H54 (cell line): ENCODE measurements at places on chromosomes 7 and 10.

- DNase-seq: no peak
Measured at GRCh38 chr10:108465871-108466641, 1301.5 kb upstream of the SORCS1 start.

- no peak for DNase-seq
Measured at GRCh38 chr10:13698217-13698616, 111.5 kb downstream of the PRPF18 start.

DNA sequence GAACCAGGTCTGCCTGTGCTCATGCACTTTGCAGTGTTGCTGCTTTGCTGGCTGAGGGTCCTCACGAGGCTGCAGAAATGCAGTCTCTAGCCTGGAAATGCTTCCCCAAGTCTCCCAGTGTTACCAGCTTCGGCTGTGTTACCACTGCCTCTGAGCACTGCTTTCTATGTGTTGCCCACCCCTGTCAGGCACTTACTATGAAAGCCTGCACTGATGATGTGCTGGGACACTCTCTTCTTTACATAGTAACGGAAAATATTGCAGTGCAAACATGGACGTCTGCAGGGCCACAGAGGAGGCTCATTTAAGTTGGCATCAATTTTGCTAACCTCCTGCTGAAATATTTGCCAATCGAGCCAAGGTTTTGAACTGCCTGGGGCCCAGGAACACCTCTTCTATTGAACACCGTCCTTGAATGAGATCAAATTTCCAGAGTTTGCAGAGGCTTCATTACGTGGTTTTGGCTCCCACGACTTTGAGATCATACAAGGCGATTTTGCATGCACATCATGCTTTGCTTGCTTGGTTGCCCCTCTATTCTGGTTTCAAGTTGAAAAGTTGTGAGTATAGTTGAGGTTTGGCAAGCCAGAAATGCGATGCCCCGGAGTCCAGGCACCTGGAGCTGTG is 404.7 kb upstream of the PODXL start:
- DNase-seq: no peak

GRCh38 chr10:12800302-12800701 is 201.2 kb downstream of the CCDC3 start:
- no peak for DNase-seq

DNA sequence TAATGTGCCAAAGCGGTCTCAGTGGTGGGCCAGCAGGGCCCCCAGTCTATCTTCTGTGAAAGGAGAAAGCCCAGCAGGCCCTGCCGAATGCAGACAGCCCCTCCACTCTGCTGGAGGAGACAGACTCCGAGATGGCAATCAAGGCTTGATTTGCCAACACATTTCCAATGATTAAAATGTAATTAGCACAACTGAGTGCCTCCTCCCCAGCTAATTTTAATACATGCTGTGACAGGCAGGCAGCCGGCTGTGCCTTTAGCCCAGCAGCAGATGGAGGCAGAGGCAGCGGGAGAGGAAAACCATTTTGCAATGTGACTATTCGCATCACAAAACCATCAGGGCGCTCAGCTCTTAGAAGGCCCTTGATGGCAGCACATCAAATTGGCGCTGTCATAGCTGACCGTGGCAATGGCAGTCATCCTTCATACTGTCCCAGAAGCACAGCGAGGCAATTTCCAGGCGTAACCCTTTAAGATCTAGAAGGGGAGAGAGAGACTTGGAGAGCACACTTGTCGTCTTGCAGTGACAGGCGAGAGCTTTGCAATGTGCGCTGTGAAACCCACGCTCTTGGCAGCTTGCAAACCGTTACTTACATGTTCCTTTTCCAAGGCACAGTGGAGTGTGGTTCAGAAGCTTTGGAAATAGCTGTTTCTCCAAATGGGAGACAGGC is 714.8 kb upstream of the GALNT17 start:
- DNase-seq: no peak

DNA sequence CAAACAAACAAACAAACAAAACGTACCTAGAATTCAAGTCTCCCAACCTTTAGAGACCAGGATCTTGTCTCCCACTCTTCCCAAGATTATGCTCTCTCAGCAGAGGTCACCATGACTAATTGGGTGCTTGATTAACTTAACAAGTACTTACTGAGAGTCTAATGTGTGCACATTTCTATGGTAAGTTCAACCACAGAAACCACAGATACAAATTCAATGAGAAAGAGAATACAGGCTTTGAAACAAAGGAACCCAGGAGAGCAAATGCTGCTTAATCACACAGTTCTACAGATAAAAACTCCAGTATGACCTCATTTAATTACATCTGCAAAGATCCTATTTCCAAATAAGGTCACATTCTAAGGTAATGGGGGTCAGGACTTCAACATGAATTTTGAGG is 142.8 kb downstream of the DNAJC1 start:
- DNase-seq: no peak

- DNase-seq: no peak
Measured at GRCh38 chr10:20110125-20111100, 294.2 kb downstream of the PLXDC2 start.

DNA sequence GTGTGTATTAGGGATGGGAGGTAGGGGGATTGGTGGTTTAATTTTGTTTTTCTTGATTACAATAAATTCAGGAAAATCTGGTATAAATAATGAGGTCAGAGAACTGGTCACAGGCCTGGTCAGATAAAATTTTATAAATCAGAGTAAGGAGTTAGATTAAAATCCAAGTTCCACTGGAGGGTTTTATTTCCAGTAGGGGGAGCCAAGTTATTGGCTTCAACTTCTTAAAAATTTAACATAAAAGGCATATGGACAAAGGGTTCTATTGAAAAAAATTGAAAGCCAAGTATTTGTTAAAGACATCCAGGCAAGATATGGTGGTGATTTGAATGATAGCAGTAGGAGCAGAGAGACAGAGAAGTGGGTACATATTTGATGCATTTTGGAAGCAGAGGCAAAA is 763.3 kb downstream of the SORCS1 start:
- DNase-seq: no peak

DNA sequence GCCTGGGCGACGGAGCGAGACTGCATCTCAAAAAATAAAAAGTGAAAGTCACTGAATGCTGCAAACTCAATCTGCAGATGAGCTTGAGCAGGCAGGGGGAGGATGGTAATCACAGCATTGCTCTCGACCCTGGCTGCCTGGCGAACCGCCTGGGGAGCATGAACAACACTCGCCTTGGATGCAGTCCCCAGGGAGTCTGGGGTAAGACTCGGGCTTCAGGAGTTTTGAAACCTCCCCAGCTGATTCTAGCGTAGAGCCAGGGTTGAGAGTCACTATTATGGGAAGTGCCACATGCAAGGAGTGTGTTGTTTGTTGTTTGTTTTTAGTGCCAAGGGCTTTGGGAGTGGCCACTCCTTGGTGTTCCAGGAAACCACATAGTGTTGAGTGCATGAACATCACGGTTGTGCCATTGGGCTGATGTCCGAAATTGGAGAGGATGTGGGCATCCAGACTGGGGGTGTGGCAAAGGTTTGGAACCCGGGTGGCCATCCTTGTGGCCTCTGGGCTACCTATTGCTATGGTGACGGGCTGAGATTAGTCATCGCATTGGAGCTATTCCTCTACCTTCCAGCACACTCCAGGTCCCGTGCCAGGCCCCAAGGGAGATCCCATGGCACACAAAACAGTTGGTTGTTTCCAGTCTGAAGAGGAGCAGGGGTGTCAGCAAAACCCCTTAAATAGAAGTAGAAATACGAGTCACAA is 92.6 kb downstream of the RGS10 start:
- peak; percentile 94 for DNase-seq

GRCh38 chr10:11910102-11910501 is 86.9 kb downstream of the PROSER2 start:
- DNase-seq: no peak

- no peak for DNase-seq
Measured at GRCh38 chr10:62669341-62669740, 135.2 kb upstream of the ADO start.

DNA sequence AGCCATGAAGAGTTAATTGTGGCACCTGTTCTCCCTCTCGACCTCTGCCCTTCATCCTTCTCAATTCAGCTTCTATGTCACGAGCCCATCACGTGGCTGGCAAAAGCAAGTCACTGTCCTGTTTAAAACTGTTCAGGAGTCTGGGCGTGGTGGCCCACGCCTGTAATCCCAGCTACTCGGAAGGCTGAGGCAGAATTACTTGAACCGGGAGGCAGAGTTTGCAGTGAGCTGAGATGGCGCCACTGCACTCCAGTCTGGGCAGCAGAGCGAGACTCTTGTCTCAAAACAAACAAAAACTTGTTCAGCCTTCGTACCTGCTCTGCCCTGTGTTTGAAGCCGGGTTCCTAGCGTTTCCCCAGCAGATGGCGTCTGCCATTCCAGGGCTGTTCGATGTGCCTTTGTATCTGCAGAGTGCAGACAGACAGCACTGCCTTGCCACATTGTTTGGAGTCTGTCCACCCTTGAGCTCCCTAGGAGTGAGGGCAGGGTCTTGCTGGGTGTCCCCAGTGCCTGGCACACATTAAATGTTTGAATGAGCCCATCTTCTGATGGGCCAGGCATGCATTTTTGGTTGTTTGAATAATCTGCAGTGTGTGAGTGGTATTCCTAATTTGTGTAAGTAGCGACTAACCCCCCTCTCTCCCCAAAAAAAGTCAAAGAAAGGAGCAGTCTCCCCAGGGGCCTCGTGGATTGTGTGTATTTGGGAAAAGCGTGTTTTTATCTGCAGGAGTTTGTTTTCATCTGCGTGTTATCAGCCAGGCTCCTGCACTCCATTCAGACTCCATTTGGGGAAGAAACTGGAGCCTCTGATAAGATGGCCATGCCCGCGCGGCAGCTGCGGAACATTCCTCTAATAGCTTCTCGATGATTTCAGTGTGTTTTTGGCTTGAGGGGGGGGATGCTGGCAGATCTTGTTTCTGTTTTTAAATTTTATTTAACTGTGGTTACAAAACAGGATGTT is 61.2 kb downstream of the DNAJB6 start:
- DNase-seq: no peak

GRCh38 chr7:5750031-5750653 is 31.3 kb downstream of the RNF216 start:
- DNase-seq: no peak

- no peak for DNase-seq
Measured at GRCh38 chr10:121904888-121905287, 22.9 kb downstream of the ATE1 start.

GRCh38 chr10:7123774-7124173 is 287.1 kb downstream of the SFMBT2 start:
- no peak for DNase-seq

- DNase-seq: no peak
Measured at GRCh38 chr7:139481364-139481763, 2.1 kb downstream of the KLRG2 start.

DNA sequence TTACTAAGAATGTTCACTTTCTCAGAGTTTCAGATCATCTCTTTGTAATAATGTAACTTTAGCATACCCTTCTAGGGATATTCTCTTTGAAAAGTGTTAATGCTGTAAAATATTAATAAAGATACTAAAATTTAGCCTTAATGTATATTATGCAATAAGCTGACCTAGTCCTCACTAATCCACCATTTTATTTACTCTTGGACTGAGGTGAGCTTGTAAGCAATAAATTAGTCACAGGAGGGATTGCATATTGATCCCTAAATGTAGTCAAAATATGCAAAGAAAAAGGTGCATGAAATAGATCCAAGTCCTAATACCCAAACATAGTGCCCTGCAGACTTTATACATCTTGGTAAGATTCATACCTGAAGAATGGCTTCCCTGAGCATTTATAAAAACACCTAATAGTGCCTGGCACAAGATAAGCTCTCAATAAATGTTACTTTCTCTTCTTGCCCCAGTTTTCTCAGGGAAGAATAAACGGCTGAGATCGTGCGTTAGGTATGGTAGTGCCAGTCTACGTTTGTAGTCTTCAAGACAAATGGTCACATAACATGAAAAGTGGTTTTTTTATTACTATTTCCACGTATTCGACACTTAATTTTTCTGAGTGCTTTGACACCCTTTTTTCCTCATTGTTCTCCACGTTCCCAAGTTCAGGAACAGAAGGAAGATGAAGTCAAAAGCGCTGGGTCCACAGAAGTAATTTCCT is 14.3 kb downstream of the INSIG1 start:
- DNase-seq: no peak

- DNase-seq: peak; percentile 30
Measured at GRCh38 chr7:92448205-92448747, 994 bp downstream of the GATAD1 start.

DNA sequence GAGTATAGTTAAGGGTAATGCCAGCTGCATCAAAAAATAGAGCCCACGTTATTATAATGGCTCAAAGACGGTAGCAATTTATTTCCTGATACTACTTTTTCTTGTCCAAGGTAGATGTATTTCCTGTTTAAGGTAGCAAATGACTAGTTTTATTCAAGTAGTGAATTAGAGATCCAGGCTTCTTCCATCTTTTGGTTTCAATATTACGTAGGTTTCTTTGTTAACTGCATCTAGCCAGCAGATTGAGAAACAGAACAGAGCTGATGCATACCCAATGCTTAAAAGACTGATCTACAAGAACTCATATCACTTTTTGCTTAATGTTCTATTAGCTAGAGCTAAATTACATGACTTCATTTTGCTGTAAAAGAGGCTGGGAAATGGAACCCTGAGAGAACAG is 992.1 kb downstream of the NRG3 start:
- no peak for DNase-seq

- DNase-seq: no peak
Measured at GRCh38 chr10:99799613-99800012, 17.2 kb downstream of the ABCC2 start.

GRCh38 chr7:19928247-19928646 is 154.8 kb upstream of the TMEM196 start:
- DNase-seq: no peak

GRCh38 chr10:101375076-101375475 is 21.1 kb downstream of the BTRC start:
- no peak for DNase-seq

GRCh38 chr10:878895-879294 is 52.6 kb downstream of the LARP4B start:
- no peak for DNase-seq

DNA sequence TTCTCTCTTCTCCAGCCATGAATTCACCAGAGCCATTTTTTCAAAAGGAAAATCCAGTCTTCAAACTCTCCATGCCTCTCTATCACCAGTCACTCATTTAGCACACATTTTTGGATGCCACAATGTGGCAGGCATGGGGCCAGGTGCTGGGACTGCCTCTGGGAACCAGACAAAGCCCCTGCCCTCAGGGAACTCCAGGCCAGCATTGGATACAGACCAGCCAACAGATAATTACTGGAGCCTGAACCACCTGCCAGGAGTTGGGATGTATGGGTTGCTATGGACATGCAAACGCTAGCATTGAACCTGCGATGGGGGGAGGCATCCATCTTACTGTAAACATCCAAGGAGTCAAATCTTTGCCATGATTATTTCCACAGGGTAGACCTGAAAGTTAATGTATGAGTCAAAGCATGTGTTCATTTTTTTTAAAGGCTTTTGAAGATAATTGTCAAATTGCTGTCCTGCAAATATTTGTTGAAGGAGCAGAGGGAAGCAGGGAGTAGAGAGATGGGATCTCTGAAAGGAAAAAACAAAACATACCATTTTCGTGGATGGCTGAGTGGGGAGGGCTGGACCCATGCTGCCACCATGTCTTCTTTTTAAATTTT is 43.2 kb downstream of the SRRM3 start:
- no peak for DNase-seq

DNA sequence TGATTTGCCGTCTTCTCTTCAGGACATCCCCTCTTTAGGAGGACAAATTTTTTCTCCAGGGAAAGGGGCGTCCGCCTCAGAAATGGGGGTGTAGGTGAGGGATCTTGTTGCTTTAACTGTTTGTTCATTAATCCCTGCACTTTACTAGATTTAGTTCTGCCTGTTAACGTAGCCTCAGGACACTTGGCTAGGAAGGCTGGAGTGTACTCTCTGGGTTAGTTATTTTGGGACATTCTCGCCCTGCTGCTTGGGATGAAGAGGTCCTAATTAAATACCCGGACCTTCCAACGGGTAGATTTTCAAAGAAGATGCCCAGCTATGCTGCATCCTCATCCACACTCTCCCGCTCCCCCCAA is 552 bp upstream of the ZNF365 start:
- DNase-seq: no peak
